ENCODE measurements at places on chromosomes 12 and 14. TPM values are rescaled to one million over a fixed set of nuclear protein-coding genes. Genes with fewer than 3 reads are reported as not detected.

- H3K27ac ChIP-seq: no peak overlapping the region
- H3K36me3 ChIP-seq: no peaks in the 10 kb centered on the region
- DNase-seq: no peak
- no peaks in the 10 kb centered on the region for H3K27me3 ChIP-seq
These were observed 190.5 kb upstream of the PLXNC1 start for GRCh38 chr12:93957870-93958269.

GRCh38 chr12:113118142-113118541 lies 17.4 kb downstream of the RASAL1 start:
- H3K36me3 ChIP-seq: no peaks in the 10 kb centered on the region
- no peak for DNase-seq
- no peaks in the 10 kb centered on the region for H3K4me1 ChIP-seq
- no peak overlapping the region for H3K4me3 ChIP-seq
- no peak overlapping the region for H3K27ac ChIP-seq

GRCh38 chr12:114614040-114614439 lies 69.9 kb downstream of the TBX3 start:
- H3K36me3 ChIP-seq: no peaks in the 10 kb centered on the region
- no peak for DNase-seq
- H3K4me3 ChIP-seq: no peak overlapping the region

- H3K4me1 ChIP-seq: no peaks in the 10 kb centered on the region
- H3K4me3 ChIP-seq: no peak overlapping the region
- DNase-seq: no peak
- H3K27ac ChIP-seq: no peak overlapping the region
- no peaks in the 10 kb centered on the region for H3K27me3 ChIP-seq
These were observed 447.1 kb upstream of the SEL1L start for GRCh38 chr14:81980601-81981306.

GRCh38 chr12:121889274-121889624 lies 659 bp downstream of the PSMD9 start:
- H3K27ac ChIP-seq: peak overlapping the region; percentile 98
- peak overlapping the region; percentile 91 for H3K4me3 ChIP-seq
- DNase-seq: no peak

DNA sequence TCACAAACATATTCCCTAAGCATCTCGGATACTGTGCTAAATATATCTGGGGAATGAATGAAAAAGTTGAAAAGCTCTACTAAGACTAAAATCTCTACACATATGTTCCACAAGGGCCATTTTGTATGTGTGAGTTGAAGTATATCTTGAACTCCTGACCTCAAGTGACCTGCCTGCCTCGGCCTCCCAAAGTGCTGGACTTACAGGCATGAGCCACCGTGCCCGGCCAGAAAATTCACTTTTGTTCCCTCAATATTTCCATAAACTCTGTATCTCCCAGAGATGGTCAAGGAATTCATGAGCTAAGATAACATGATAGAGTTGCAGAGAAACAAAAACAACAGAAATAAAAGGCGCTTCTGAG lies 1.5 kb upstream of the TUBA1C start:
- H3K27me3 ChIP-seq: no peaks in the 10 kb centered on the region
- H3K4me3 ChIP-seq: no peak overlapping the region
- DNase-seq: no peak
- peaks cover 13% of the 10 kb centered on the region for H3K4me1 ChIP-seq

DNA sequence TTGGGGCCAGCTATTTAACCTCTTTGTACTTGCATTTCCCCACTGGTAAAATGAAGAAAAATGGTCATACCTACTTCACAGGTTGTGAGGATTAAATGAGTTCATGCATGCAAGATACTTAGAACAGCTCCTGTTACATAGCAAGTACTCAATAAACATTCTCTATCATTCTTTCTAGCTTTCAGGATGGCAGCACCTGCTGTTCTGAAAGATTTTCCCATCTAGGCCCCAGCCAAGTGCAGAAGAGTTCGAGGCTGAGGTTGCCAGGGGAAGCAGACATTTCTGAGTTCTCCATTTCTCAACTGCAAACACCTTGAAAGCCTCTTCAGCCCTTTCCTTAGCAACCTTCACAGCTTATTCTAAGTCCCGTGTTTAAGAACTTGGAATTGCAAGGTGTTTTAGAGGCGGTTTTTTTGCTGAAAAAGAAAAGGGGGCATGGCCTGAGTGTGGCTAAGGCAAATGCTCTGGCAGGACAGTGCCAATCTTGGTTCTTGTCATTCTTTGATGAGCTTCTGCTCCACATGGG lies 73.0 kb upstream of the PRMT8 start:
- no peak overlapping the region for H3K4me3 ChIP-seq
- no peaks in the 10 kb centered on the region for H3K36me3 ChIP-seq
- DNase-seq: no peak
- H3K27me3 ChIP-seq: no peaks in the 10 kb centered on the region

Gene CDH24
- 11.4 TPM for total RNA-seq

Gene PTHLH
- 0.58 TPM for total RNA-seq

Gene CLEC1A
- 1.7 TPM for total RNA-seq
